Stimulated activated CD8-positive, alpha-beta memory T cell treated with anti-CD3 and anti-CD28 coated beads, Interleukin-15, amount 100 ng/mL, for 1 hour (primary cell): ENCODE measurements at places on chromosomes 3 and 15.

DNA sequence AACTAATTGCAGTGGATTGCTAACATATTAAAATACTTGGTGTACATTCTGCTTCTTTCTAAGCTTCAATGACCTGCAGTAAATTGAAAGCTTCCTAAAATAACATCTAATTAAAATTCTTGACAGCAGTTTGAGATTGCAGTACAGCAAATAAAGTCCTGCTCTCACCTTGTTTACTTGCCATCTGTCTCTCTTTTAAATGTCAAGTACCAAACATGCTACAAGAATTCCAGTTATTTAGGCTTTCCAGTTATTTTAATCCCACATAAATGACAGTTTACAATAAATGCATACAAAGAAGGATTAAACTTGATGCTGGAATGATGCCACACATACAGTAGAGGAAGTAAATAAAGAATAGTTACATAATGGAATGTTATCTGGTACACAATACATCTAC lies 33.2 kb downstream of the CBLB start:
- no peak for DNase-seq

DNA sequence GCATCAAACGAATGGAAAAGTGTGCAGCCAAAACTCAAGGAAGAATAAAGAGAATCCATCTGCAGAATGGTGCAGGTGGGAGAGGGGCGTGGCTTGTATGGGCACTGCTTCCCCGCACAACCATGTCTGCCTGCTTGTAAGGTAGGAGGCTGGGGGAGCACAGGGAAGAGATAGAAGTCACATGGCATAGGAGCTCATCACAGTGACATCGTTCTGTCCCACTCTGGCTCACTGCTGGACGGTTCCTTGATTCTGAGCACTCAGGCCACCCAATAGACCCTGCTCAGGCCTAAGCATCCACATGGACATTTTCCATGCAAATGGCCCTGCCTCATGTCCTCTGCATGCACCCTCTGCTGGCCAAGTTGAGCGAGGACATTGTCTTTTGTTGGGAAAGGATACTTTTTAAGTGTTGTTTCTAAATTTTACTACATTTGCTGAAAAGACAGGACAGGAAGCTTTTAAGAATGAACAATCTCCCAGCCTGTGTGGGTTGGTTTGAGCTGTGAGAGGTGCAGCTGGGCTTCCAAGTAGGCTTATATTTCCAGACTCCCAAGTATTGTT lies 3.1 kb downstream of the MYLK start:
- no peak for DNase-seq

GRCh38 chr3:106193876-106194275 lies 325.1 kb upstream of the CBLB start:
- no peak for DNase-seq

GRCh38 chr15:100057281-100057680 lies 284.5 kb downstream of the ADAMTS17 start:
- no peak for DNase-seq

- DNase-seq, result no peak
These were observed 479.4 kb downstream of the FOXP1 start for GRCh38 chr3:71104121-71104541.

- no peak for DNase-seq
These were observed 206.1 kb downstream of the CADPS start for GRCh38 chr3:62669161-62669560.

- DNase-seq, result no peak
These were observed 47.1 kb downstream of the GOLIM4 start for GRCh38 chr3:168048414-168049330.

GRCh38 chr3:194760494-194761137 lies 74.9 kb downstream of the FAM43A start:
- DNase-seq, result no peak

DNA sequence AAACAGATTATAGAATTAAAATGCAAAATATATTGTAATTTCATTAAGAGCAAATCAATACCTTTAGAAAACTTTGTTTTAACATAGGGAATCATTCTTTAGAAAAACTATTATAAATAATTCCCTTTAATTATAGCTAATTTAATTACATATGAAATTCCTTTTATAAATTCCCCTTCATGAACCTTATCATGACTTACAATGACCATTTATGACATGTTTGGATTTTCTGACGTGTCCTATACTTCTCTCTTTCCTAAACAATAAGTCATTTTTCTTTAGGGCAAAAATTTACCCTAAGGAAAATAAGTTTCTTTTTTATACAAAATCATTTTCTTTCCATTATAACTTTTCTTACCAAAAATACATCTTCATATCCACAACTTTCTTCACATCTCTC lies 37.8 kb downstream of the PRR20G start:
- DNase-seq, result no peak

DNA sequence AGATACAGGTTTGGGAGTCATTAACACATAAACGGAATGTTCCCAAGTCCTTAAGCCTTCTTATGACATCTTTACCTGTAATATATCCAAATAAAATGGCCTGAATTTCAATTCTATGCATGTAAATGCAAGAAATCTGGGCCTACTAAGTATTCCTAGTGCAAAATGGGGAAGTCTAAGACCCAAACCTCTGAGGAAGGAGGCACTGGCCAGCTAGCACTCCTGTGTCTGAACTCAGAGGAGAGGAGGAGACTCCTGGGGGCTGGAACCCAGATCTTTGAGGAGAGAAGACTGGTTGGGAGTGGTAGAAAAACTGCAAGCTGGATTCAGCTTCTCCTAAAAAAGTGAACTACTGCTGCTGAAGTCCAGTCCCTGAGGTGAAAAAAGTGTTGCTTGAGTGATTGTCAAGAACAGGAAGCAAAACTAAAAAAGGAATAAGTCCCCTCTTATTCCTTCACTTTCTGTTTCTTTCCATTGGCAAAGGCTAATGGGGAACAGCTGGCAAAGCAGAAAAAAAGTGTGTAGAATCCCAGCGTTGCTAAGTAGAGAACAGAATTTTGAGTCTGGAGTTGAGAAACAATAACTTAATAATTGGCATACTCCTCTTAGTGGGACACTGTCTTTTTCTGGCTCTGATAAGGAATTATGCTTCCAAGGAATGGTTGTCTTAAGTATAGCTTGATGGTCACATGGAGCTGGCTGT lies 54.8 kb upstream of the ATP2C1 start:
- DNase-seq, result no peak

DNA sequence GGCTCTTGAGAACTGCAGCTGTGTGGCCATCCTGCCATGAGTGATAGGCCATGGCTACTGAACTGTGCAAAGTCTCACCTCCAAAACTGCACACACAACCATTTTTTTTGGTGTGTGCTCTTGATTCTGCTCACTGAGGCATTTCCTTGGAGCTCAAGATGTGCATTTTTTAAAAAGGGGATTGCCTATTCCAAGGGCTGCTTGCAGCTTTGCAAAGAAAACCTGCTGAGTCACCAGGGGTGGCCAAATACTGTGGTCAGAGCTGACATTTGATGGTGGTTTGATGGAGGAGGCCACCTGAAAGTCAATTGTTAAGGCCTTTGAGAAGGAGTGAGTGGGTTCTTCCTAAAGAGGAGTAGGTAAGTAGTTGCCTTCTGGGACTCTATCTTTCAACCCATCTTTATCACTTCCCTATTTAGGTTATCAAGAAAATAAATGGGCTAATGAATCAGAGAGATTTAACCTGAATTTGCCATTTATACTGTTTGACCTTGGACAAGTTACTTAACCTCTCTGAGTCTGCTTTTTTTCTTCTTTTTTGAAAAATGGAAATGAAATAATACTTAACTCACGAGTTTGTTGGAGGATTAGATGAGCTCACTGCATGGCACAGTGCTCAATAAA lies 87.9 kb downstream of the CHST2 start:
- DNase-seq, result no peak

DNA sequence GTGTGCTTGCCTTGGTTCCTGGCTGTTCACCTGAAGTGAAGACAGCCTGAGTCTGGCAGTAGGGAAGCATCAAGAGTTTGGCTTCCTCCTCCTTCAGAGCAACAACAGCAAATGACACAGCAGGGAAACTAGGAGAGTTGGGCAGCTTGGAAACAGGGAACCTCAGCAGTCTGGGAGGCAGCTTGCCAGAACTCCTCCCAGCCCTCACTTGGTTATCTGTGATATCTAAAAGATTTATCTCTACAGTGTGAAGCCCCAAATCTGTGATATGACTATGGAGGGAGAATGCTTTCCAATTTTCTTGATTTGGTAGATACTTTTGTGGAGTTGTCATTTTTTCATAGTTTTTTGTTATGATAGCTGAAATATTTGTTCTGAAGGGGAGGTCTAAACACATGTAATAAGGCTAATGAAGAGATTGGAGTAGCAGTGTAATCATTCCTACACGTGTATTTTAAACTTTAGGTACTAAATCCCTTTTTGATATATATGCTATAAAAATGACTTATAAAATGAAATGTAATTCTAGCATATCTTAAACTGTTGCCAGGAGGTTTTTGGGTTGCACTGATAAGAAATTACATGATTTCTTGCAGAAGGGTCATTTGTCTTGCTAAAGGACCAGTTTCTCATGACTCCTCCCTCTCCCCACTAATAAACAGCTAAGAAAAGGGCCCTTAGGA lies 20.8 kb downstream of the UBE2E1 start:
- DNase-seq, result no peak

- DNase-seq, result no peak
These were observed 63.6 kb downstream of the MOBP start for GRCh38 chr3:39531066-39531465.

DNA sequence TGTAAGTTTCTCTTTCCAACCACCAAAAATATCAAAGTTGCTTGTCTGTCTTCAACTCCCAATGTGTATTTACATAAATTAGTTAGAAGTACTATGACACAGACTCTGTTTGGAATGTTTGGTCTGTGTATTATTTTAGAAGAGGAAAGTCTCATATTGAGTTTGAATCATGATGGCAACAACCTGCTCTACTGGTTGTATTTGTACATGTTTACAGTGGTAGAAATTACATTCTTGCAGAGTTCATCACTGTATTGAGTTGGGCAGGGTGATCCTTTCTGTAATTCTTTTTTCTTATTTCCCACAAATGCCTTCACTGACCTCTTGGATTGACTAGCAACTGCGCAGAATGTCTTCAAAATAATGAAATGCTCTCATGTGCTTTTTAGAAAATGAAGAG lies 149.6 kb downstream of the CHL1 start:
- no peak for DNase-seq

DNA sequence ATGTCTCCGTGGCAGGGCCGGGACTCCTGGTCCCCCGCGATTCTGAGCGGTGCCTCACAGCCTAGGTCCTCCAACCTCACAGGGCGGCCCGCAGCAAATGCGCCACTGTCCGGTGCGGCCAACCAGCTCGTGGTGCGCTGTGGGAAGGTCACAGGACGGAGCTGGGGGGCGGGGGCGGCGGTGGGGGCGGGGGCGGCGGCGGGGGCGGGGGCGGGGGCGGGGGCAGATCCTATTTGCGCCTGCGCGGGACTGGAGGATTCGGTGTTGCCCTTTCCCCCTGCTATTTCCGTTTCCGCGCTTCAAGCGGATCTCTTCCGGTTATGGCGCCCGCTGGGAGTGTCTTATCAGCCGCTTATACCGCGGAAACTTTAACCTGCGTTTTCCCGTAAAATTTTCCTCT lies 106.7 kb upstream of the SNRPN start:
- no peak for DNase-seq

- no peak for DNase-seq
These were observed 221.7 kb upstream of the TLE3 start for GRCh38 chr15:70319466-70319865.

DNA sequence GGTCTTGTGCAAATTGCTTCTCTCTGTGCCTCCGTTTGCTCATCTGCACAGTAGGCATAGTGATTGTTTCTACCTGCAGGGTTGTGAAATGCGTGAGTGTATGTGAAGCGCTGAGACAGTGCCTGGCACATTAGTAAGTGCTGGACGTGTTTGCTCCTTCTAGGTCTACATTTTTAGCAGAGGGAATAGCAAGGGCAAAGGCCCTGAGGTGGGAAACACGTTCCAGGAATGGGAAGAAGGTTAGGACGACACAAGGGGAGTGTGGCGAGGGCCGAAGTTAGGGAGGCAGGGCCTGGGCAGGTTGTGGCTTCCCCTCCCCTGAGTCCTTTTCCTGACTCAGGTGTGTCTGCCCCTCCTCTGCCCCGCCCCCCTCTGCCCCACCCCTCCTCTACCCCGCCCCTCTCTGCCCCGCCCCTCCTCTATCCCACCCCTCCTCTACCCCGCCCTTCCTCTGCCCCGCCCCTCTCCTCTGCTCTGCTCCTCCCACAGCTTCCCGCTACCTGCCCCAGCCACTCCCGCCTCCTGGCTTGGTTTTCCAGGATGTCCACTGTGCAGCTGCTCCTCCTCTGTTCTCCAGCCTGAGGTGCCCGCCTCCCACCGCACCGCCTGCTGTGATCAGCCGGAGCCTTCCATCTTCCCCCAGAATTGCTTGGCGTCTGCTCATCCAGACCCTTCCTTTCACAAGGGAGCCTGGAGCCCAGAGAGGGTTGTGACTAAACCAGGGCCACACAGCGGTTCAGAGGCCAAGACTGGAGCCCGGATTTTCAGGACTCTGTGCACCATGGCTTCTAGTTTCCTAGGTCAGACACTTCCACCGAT lies 31.1 kb upstream of the SMAD6 start:
- no peak for DNase-seq

DNA sequence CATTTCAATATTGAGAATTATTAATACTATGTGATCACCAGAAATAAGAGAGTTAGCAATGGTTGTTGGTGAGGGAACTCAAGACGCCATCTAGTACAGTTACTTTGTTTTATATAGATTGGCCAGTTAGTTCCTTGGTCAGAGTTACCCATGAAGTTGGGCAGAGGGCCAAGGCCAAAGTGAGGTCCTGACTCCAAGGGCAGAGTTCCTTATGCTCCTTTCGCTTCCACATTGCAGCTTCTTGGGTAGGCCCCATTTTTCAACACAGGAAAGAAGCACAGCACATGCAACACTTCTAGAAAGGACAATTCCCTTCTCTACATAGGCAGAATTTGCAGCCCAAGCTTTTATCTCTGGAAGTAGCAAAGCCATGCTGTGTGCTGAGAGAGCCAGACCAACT lies 178.6 kb downstream of the KCNAB1 start:
- DNase-seq, result no peak

DNA sequence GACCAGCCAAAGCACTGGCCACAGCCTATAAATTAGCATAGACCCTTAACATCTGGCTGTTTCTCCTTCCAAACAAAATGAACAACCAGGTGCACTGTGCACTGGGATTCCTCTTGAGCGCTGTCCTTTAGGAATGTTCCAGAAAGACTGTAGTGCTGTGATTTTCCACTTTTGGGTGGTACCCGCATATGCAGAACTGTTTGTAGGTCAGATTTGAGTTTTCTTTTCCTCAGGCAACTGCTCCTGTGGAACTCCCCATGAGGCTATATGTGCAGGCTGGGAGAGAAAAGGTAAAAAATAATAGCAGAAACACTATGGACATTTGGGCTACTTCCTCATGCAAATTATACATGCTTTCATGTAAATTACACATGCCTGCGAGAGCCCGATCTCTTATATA lies 139.1 kb downstream of the CHST2 start:
- no peak for DNase-seq
